ENCODE measurements at places on chromosomes 12 and 14.

GRCh38 chr14:50750323-50750722 lies 80.6 kb downstream of the NIN start:
- no peak for DNase-seq

DNA sequence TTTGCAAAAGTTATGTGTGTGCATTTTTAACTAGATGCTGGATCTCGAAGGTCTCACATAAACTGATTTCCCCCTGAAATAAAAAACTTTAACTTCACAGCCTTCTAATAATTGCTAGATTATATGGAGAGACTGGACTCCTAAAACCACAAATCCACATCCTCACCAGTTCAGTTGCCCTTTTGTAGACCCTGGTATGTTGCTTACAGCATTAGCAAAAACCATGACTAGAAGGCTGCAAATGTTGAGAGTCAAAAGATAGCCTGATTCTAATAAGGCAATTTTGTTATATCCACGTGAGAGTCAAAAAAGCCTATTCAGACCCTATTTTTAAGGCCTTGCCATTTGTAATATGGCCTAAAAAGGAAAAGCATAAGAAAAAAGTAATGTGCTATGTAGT lies 37.4 kb downstream of the RASSF8 start:
- DNase-seq: no peak

DNA sequence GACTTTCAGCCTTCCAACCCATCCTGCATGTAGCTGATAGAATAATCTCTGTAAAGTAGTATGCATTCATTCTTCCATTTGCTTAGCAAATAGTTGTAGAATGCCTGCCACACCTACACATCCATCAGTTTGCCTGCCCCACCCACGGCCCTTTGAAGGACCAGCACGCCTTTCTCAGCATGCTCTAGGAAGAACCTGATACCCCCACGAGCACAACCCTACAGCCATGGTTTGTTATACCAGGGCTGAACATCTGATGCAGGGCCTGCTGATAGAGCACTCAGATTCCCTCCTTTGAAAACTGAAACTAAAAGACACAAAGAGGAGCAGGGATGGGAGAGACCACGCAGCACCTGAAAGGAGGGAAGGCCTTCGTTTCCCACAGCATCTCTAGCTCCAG lies 205.1 kb downstream of the ANO2 start:
- DNase-seq: no peak

DNA sequence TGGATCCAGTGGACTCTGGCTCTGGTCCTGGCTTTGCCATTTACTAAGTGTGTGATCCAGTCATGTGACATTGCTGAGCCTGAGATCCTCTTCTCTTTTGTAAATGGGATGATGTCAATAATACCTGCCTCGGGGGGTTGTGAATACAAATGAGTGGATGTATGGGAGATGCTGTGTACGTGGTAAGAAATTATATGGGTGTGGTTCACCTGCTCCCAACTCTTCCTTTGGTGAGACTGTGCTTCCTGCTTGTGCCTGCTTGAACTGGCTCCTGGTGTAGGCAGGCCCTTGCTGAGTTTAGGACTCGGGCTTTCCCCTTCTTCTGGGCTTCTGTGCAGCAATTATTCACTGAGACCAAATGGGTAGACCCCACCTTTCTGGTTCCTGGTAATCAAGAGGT lies 189.5 kb upstream of the FRMD6 start:
- peak; percentile 19 for DNase-seq

Data from PC-3 (cell line).